ENCODE measurements at places on chromosomes 1 and 21. TPM values are rescaled to one million over a fixed set of nuclear protein-coding genes. Genes with fewer than 3 reads are reported as not detected.
A peak's percentile ranks its signal among the peaks of the same experiment; 100 is the strongest.

The TRIM67 gene
- not detected for polyA plus RNA-seq

DNA sequence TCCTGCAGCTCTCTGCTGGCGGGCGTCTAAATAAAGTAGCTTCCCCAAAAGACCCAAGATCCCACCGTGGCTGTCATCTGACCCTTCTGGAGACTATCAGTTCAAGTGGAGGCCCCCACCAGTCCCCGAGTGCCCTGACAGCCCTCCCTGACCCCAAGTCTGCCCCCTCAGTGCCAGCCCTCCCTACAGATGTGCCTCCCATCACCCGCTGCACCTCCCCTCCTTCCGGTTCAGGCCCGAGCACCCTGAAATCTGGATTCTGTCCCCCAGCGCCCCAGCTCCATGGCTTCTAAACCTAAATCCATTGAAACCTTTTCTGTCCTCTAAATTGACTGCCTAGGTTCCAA is 595 bp downstream of the IL10RB start:
- peak; percentile 28 for DNase-seq

DNA sequence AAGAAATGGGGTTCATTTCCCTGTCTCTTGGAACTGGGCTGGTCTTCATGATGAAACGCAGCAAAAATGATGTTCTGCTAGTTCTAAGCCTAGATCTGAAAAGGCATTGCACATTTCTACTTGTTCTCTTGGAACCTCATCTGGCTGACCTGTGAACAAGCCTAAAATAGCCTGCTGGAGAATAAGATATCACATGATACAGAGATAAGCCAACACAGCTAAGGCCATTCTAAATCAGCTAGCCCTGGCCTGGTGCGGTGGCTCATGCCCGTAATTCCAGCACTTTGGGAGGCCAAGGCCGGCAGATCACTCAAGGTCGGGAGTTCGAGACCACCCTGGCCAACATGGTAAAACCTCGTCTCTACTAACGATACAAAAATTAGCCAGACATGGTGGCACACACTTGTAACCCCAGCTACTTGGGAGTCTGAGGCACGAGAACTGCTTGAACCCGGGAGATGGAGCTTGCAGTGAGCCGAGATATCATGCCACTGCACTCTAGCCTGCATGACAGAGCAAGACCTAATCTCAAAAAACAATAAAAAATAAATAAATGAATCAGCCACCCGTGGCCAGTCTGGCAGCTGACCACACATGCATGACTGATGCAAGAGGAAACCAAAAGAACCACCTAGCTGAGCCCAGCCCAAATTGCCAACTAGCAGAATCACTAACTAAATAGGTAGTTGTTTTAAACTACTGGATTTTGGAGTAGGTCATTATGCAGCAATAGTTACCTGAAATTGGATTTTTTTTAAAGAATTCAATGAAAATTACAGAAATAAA is 18.0 kb downstream of the CD244 start:
- no peak for DNase-seq

DNA sequence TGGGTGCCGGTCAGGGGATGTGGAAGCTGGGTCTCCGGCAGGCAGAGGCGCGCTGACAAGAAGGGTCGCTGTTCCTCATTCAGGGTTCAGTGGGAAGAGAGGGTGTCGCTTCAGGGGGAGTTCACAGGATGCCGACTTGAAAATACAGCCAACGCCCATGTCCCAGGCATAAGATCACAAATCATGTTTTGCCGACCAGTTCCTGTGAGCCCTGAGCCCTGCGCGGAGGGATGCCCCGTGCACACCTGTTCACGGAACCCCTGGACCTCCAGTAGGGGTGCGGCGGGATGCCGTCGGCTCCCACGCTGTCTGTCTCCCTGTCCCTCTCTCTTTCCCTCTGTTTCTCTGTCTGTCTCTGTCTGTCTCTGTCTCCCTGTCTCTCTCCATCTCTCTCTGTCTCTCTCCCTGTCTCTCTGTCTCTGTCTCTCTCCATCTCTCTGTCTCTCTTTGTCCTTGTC is 26.8 kb downstream of the TP73 start:
- no peak for DNase-seq

- peak; percentile 57 for DNase-seq
Measured at GRCh38 chr1:161193561-161194235, 5.2 kb downstream of the ADAMTS4 start.

The PGLYRP3 gene
- polyA plus RNA-seq, result not detected

The PIGR gene
- polyA plus RNA-seq, result 6.3 TPM

GRCh38 chr1:43285269-43285990 is at the start of gene C1orf210:
Gene C1orf210, minus strand, starts transcription at chr1:43285581. Its CDS starts 2,311 bp downstream, at chr1:43283270.
- DNase-seq, result peak; percentile 94

- DNase-seq, result no peak
Measured at GRCh38 chr1:235919833-235920441, 53.2 kb upstream of the LYST start.

DNA sequence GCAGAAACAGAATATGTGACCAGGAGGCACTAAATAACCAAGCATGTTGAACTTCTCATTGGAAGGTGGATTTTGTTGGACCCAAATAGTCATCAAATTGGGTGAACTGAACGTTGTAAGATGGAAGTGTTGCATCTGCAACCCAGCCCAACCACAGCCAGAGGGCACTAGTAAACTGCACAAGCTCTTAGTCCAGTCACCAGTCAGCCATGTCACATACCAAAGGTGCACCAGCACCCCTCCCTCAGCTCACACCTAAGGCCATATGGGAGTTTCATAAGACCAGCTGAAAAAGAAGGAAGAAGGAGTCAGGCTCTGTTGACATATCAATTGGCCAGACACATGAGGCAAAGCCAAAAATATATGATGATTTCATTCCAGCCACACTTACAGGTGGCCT is 481.7 kb upstream of the NR5A2 start:
- no peak for DNase-seq

GRCh38 chr21:25967181-25967900 is 203.2 kb downstream of the APP start:
- DNase-seq, result peak; percentile 42

The TNFSF4 gene
- 0.62 TPM for polyA plus RNA-seq

The FAM110D gene
- 1.4 TPM for polyA plus RNA-seq

The ERICH3 gene
- polyA plus RNA-seq, result not detected

GRCh38 chr1:221548942-221549341 is 192.9 kb downstream of the DUSP10 start:
- no peak for DNase-seq

The KMO gene
- polyA plus RNA-seq, result not detected

The SHISAL2A gene
- polyA plus RNA-seq, result 0.20 TPM

- peak; percentile 80 for DNase-seq
Measured at GRCh38 chr21:37916310-37917051, at the start of gene KCNJ6. Gene KCNJ6, minus strand, starts transcription at chr21:37916457. Its CDS starts 75,775 bp downstream, at chr21:37840682.

DNA sequence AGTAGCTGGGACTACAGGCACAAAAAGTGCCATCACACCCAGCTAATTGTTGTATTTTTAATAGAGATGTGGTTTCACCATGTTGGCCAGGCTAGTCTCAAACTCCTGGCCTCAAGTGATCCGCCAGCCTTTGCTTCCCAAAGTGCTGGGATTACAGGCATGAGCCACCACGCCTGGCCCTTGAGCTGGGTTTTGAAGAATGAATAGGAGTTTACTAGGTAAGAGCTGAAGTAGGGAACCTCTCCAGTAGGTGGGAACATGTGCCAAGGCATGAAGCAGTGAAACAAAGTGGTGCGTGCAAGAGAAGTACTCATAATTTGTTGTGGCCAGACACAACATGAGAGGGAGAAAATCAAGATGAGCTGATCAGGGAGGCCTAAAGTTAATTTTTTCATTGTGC is 55.8 kb downstream of the MAST2 start:
- no peak for DNase-seq

GRCh38 chr1:53378932-53379661 is 51.2 kb upstream of the LRP8 start:
- no peak for DNase-seq

GRCh38 chr1:77197351-77197750 is 21.9 kb downstream of the PIGK start:
- DNase-seq, result no peak

The PTGS2 gene
- polyA plus RNA-seq, result 0.65 TPM

The AHDC1 gene
- 8.3 TPM for polyA plus RNA-seq
